ENCODE measurements at places on chromosomes 2 and 18.

DNA sequence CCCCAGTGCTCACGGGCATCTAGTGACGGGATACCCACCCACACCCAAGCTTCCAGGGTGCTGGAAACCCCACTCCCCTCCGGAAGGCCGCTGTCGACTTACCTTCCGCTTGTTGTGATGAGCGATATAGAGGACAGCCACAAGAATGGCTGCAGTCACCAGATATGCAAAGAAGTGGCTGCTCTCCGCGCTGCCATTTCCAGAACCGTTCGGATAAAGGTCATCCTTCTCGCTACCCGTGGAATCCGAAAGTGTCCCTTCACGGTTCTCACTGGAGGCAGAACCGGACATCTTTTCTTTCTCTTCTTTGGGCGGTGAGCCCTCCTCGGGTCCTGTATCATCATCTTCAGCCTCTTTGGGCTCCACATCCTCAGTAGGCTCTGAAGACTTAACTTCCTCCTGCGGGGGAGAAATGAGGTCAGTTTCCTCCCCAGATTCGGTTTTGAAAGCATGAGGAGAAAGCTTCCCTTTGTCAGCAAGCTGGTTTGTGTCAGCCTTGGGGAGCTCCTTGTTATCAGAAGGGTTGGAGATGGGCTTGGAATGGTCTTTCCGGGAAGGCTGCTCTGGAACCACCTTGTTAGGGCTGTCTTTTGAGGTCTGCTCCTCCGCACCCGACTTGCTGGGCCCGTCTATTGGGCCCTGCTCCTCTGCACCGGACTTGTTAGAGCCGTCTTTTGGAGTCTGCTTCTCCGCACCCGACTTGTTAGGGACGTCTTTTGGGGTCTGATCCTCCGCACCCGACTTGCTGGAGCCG lies 1.2 kb downstream of the TGOLN2 start:
- DNase-seq = no peak

- DNase-seq = no peak
Measured at GRCh38 chr2:174326161-174327020, 8.4 kb upstream of the SP9 start.

DNA sequence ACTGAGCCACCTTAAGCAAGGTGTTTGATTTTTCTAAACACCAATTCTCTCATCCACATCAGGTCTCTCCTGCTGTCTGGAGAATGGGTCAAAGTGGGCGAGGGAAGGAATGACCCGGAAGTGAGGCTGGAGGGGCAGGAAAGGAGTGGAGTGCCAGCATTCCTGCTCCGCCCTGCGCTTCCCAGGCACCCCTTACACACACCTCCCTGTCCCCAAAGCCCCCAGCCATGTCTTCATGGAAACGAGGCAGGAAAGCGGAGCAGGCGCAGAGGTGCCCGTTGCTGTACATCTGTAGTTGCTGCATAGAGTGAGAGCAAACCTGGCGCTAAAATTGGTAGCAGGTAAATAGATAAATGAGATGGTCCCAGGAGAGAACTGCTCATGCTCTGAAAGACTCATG lies 27.2 kb upstream of the NT5DC4 start:
- peak; percentile 48 for DNase-seq

- no peak for DNase-seq
Measured at GRCh38 chr2:128425731-128426620, 107.3 kb upstream of the HS6ST1 start.

DNA sequence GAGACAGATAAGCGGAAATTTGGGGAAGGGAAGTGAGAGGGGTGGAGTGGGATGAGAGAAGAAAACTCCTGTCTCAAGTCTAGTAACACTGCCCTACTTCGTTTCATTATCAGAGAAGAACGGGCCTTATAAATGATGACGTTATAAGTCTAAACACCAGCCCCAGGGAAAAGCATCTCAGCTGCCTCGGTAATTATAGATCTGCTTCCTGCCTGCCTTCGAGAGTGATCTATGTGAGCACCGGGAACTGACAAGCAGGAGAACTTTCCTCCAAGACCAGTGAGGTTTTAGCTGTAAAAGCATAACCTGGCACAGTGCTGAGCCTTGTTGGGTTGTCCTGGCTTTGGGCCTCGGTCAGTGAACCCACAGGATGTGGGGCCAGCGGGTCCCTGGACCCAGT lies 227.9 kb upstream of the SIX2 start:
- no peak for DNase-seq

GRCh38 chr2:226423498-226423960 lies 376.1 kb downstream of the IRS1 start:
- no peak for DNase-seq

DNA sequence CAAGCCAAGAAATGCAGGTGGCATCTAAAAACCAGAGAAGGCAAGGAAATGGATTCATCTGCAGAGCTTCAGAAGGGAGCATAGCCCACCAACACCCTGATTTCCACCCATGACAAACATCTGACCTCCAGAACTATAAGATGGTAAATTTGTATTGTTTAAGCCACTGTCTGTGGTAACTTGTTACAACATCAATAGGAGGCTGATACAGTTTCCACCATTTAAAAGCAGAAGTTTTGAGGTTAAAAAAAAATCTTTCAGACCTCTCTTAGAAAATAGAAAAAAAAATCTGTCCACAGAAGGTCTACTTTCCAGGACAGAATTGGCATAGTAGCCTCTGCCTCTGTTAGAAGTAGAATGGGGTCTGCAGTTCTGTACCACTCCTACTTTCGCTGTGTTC lies 37.2 kb downstream of the SLC40A1 start:
- DNase-seq = no peak

DNA sequence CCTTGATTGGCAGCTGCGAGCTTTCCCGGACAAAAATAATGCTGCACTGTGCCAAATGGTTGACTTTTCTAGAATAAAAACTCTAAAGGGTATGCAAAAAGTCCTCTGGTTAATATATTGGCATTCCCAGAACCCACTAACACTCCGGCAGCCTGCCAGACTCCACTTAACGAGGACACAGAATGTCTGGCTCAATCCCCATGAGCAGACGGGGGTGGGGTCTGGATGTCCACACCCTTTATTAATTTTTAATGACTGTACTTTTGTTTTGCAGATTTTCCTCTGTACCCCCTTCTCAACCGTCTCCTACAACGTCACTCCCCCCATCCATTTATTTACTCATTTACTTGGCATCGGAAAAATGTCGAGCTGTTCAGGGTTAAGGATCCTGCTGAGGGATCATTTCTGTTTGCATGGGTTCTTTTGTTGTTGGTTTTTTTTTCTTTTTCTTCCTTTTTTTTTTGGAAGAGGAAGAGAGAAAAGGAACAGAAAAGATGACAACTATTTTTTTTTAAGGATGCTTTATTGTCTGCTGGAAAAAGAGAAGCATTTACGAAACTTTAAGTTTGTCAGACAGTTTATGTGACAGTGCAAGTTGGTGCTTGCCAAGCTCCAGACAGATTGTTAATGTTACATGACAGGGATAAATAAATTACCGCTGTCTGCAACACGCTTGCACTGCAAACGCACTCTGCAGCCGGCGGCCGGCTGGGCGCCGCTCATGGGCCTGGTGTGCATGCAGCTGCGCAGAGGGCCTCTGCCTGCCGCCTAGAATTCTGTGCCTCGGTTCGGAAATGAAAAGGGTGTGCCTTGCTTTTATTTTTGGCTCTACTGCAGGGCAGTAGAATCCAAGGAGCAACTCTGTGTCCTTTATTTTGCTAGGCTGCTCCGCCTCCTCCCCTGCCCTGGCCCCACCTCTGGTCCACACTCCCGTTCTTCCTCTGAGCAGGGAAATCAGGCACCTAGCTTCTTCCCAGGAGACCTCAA lies 3.6 kb downstream of the LDLRAD4 start:
- no peak for DNase-seq

Data from osteocyte (in vitro differentiated cells).